ENCODE measurements at places on chromosomes 11 and 22.

DNA sequence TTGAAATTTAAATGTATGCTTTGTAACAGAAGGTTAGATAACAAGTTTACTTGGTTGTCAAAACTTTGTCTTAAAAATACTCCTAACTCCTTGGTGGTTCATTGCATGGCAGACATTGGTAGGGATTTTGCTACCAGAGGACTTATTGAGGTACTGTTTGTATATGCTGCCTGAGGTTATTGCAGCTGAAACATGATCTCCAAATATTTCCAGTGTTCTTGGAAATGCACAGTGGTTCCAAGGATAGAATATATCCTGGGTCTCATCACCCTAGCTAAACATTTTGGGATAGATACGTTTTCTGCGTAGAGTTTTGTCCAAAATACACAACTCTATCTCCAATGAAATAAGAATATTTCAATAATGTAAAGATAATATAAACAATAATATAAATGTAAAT lies 109.2 kb downstream of the RAB38 start:
- no peak for DNase-seq

DNA sequence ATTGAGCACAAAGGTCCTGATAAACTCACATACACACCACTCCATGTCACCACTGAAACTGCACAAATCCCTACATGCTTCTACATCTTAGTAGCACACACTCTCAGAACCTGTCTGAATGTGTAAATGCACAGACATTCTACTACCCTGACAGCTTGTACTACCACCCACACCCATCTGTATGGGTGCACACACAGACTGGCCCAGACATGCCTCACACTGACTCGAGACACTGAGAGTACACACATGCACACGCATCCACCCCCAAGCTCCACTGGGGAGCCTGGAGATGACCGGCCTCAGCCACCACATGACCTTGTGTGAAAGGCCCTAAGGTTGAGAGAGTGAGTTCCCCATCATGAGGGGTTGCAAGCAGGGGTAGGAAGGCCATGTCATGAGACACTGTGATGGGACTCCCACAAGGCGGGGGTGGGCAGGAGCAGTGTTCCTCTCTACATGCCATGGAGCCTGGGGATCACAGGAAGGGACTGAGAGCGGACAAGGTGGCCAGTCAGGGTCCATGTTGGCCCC lies 28.1 kb downstream of the ARAP1 start:
- DNase-seq, result no peak

DNA sequence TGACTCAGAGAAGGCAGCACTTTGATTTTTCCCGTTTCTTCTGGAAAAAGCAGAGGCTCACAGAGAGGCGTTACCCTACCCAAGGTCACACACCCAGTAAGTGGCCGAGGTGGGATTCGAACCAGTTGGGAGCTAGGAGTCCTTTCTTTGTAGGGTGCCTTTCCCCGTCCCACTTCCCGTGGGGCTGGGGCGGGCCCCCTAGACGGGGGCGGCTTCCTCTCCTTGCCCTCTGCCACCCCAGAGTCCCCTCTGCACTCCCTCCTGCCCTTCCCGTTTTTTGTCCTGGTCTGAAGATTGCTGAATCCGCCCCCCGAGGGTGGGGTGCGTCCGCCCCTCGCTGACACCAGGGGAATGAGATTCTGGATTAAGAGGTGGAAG lies 747 bp downstream of the TPCN2 start:
- no peak for DNase-seq

- DNase-seq, result no peak
Measured at GRCh38 chr11:98358551-98358950, 662.2 kb upstream of the CNTN5 start.

DNA sequence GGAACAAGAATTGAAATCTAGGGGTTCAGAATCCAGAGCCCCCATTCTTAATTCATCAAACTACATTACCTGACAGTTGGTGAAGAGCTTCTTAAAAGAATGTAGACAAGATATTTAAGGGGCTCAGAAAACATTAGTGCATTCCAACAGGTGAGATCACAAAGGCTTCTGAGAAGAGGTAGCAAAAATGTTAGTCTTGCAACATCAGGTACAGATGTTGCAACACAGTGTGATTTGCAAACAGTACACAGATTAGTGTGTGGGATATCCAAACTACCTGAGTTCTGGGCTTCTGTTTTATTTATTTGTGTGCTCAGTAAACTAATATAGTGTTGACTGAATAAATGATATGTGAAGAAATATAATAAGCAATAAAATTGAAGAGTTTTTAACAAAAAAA lies 11.8 kb downstream of the CASP4 start:
- no peak for DNase-seq

DNA sequence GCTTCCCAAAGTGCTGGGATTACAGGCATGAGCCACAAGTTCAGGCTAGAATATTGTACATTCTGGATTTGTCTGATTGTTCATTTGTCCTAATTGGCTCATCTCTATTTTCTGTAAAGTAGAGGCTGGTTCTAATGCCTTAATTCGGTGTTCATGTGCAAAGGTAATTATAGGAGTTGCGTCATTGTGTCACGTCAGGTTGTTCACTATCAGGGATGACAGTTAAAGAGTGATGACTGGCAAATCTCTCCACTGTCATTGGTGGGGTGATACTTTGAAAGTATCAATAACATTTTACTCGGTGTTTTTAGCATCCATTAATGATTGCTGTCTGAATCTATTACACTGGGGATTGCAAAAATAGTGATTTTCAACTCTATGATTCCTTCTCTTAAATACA lies 103.5 kb downstream of the HIPK3 start:
- no peak for DNase-seq

GRCh38 chr22:26576026-26576680 lies 13.8 kb downstream of the TPST2 start:
- DNase-seq, result no peak

- no peak for DNase-seq
Measured at GRCh38 chr22:42414565-42415303, 17.5 kb downstream of the NFAM1 start.

GRCh38 chr11:109849946-109850345 lies 243.2 kb upstream of the ZC3H12C start:
- DNase-seq, result no peak

GRCh38 chr22:19696504-19697276 lies 17.6 kb upstream of the SEPTIN5 start:
- no peak for DNase-seq

Data from stimulated activated CD8-positive, alpha-beta memory T cell treated with anti-CD3 and anti-CD28 coated beads, Interleukin-4, amount 100 ng/mL, for 4 hours (primary cell).